ENCODE measurements at places on chromosomes 6 and 20. TPM values are rescaled to one million over a fixed set of nuclear protein-coding genes. Genes with fewer than 3 reads are reported as not detected.

PKHD1 gene
- 0.07 TPM for total RNA-seq

ADGRF5 gene
- not detected for total RNA-seq

- H3K4me3 ChIP-seq: no peak overlapping the region
- H3K27me3 ChIP-seq: no peaks in the 10 kb centered on the region
- no peaks in the 10 kb centered on the region for H3K4me1 ChIP-seq
- no peak overlapping the region for H3K27ac ChIP-seq
- DNase-seq: no peak
These were observed 26.1 kb upstream of the PYGB start for GRCh38 chr20:25221592-25222460.

- no peak overlapping the region for H3K4me3 ChIP-seq
- H3K36me3 ChIP-seq: no peaks in the 10 kb centered on the region
- H3K4me1 ChIP-seq: peaks cover 13% of the 10 kb centered on the region
- H3K27ac ChIP-seq: no peak overlapping the region
These were observed 148.3 kb upstream of the RPS6KA2 start for GRCh38 chr6:166775180-166775922.

DNA sequence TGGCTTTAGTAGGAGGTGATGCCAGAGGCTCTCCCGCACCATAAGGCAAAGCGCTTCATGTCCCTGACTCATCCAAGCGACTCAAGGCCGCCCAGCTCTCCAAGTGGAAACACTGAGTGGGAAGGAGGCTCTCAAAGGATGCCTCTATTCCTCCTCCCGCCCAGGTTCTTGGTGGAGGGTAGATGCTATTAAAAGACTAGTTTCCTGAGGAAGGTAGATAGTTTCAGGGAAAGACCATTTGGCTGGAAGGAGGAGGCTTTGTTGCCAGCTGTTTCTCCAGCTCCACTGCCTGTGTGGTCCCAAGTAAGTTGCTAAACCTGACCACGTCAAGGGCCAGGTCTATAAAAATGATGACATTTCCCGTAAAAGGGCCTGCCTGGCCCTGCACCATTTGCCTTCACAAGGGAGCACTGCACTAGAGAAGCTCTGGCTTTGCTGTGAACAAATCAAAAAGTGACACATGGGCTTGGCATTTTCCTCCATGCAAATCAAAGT is 48.2 kb downstream of the GMDS start:
- no peaks in the 10 kb centered on the region for H3K27me3 ChIP-seq
- no peaks in the 10 kb centered on the region for H3K36me3 ChIP-seq
- peaks cover 14% of the 10 kb centered on the region for H3K4me1 ChIP-seq
- no peak for DNase-seq
- no peak overlapping the region for H3K27ac ChIP-seq
- H3K4me3 ChIP-seq: no peak overlapping the region

GRCh38 chr6:52186480-52186879 is 305 bp downstream of the IL17A start:
- no peak overlapping the region for H3K27ac ChIP-seq
- H3K36me3 ChIP-seq: no peaks in the 10 kb centered on the region
